ENCODE measurements at places on chromosomes 4 and X.

DNA sequence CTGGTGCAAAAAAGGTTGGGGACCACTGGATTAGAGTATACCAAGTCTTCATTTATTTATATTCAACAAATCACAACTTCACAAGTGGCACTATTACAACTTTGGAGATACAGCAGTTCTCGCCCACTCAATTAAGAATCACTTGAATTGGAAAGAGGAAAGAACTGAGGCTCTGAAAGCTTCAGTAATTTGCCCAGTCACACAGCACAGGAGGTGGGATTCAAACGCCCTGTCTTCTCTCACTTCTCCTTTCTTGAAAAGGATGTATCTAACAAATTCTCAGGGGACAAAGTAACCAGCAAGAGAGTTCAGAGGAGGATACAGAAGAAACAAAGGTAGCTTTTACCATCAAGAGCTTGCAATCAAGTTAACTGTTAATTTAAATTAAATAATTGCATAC, 12.4 kb downstream of the SMIM14 start:
- no peak for DNase-seq

- no peak for DNase-seq
Observed at GRCh38 chr4:106652095-106652494, 283.5 kb upstream of the GIMD1 start.

GRCh38 chr4:118834960-118835569, 861 bp downstream of the SEC24D start:
- peak; percentile 69 for DNase-seq

- DNase-seq = peak; percentile 34
Observed at GRCh38 chr4:184475096-184475461, 729 bp upstream of the IRF2 start.

- no peak for DNase-seq
Observed at GRCh38 chrX:29531336-29531735, 684.0 kb upstream of the MAGEB2 start.

GRCh38 chrX:14936561-14936960, 63.3 kb downstream of the MOSPD2 start:
- peak; percentile 69 for DNase-seq

GRCh38 chrX:10831716-10832502, 211.5 kb upstream of the MID1 start:
- DNase-seq = peak; percentile 16

DNA sequence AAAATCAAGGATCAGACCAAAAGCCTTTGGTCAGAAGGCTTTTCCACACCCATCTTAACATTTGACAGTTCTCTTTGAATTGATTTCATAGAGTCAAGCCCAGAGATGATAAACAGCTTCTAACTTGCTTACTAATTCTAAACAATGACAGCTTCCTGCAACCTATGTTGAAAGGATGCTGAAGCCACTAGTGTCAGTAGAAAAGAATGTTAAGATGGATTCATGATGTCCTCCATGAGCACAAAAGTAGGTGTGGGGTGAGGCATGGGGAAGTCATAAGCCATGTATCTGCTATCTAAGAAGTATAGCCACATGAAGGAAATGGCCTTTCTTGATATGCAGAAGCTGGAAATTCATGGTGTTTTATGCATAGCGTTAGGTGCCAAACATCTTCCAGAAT, 269.3 kb downstream of the DHX15 start:
- DNase-seq = no peak

DNA sequence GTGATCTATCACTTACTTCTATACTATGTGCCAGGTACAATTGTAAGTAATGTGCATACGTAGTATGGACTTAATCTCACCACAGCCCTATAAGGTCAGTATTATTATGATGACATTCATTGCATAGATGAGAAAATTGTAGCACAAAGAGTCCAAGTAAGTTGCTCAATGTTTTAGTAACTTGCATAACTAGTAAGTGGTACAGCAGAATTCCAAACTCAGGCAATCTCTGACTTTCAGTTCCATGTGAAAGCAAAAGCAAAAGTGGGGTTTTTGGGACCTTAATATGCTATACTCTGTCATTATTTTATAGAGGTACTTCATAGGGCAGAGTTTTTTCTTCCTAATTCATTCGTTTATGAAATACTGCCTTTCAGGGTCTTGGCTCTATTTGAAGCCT, 188.8 kb upstream of the VEGFC start:
- no peak for DNase-seq

DNA sequence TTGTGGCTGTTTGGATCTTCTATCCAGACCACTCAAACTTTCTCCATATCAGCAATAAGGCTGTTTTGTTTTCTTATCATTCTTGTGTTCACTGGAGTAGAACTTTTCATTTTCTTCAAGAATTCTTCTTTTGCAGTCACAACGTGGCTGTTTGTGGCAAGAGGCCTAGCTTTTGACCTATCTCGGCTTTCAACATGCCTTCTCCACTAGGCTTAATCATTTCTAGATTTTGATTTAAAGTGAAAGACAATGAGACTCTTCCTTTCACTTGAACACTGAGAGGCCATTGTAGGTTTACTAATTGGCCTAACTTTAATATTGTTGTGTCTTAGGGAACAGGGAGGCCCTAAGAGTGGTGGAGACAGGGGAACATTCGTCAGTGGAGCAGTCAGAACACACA, 19.1 kb downstream of the FGF2 start:
- DNase-seq = no peak

GRCh38 chrX:64427281-64427680, 32.0 kb upstream of the MTMR8 start:
- DNase-seq = no peak

- DNase-seq = peak; percentile 68
Observed at GRCh38 chr4:56026596-56026995, 77.9 kb downstream of the CEP135 start.

DNA sequence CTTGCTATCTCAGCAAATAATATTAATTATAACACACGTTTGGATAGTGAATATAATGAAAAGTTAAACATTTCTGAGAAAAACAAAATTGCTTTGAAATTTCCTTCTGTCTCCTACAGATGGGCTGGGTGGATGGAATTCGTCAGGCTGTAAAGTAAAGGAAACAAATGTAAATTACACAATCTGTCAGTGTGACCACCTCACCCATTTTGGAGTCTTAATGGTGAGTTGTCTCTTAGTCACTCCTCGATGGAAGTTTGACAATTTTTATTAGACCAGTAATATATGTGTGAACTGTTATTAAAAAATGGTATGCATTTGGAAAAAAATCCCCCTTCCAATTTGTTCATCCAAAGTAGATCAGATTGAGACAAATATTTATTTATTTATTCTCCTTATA, 92.5 kb upstream of the BRS3 start:
- DNase-seq = peak; percentile 89

- no peak for DNase-seq
Observed at GRCh38 chr4:158704274-158704673, 18.9 kb downstream of the PPID start.

- peak; percentile 73 for DNase-seq
Observed at GRCh38 chrX:40120838-40121580, 23.3 kb upstream of the BCOR start.

DNA sequence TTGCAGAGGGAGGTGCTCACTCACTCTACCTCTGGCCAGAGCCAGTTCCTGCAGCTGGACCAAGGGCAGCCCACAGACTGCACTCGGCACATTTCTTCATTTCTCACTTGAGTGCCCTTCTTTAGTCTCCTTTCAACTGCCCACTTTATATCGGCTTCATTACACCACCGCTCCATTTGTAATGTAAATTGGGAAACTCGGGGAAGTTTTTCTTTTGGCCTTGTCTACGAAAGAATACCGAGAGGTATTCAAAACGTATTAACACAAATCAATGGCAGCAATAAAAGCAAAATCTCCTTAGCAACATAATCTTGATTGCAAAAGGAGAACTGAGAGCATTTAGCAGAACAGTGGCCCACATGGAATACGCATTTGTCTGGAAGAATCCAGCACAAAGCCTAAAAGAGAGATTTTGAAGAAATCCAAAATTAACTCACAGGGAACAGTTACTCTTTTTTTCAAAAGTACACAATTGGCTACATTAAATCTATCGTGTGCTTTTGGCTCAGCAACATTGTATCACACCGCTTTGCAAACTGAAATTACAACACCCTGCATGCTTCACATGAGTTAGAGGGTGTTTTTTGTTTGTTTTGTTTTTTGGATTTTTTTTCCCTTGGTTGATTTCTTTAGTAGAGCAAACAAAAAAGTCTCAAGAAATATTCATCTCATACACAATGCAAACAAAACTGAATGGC, 62.6 kb downstream of the CHIC2 start:
- DNase-seq = no peak

DNA sequence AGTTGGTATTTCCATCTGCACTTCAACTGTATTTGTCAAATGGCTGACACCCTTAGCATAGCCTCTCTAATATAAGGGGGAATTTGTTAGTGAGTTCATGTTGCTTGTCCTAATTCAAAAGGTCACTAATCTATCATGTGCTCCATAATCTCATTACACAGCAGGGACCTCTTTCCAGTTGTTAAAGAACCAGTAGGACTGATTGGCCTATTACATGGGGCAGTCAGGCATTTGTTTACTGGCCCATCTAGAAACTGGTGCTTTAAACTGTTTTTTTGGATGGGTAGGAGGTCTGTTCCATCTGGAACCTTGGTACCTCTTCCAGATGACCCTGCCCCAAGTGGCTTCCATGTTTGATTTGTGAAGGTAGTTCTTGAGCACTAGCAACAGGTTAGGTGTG, 11.4 kb downstream of the ANK2 start:
- DNase-seq = no peak

DNA sequence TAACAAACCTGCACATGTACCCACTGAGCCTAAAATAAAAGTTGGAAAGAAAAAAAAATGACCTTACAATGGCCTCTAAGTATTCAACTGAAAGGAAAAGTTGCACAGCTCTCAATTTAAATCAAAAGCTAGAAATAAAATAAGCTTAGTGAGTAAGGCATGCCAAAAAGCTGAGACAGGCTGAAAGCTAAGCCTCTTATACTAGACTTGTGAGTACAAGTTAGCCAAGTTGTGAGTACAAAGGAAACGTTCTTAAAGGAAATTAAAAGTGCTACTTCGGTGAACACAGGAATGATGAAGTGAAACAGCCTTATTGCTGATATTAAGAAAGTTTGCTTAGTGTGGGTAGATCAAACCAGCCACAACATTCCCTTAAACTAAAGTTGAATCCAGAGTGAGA, 707.9 kb upstream of the PITX2 start:
- no peak for DNase-seq

GRCh38 chr4:42473071-42473684, 75.9 kb downstream of the SHISA3 start:
- DNase-seq = no peak

- no peak for DNase-seq
Observed at GRCh38 chr4:73576381-73576780, 43.9 kb downstream of the RASSF6 start.

- no peak for DNase-seq
Observed at GRCh38 chr4:104519588-104519987, 24.9 kb upstream of the CXXC4 start.

DNA sequence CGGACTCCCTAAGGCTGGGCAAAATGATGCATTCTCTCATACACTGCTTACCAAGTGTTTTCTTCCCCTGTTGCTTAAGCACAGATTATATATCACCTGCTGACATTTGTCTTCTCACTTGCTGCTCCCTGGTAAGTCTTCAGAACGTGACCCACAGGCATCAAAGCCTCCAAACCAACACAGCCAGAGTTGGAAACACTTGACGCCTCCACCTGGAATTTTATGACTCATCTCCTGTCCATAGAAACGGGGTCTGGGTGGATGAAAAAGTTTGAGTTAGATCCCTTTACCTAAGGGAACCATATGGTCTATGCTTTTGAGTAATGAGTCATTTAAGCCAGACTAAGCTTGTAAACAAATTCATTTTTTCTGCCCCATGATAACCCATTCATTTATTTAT, 251.6 kb downstream of the USP46 start:
- peak; percentile 73 for DNase-seq

DNA sequence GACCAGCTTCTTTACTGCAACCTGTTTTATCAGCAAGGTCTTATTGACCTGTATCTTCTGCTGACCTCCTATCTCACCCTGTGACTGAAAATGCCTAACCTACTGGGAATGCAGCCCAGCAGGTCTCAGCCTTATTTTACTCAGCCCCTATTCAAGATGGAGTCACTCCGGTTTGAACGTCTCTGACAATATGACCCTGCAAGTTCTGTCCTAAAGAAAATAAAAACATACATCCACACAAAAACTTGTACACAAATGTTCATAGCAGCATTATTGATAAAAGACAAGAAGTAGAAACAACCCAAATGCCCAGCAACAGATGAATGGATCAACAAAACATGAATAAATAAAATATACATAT, 59.5 kb upstream of the FAM9C start:
- DNase-seq = no peak

DNA sequence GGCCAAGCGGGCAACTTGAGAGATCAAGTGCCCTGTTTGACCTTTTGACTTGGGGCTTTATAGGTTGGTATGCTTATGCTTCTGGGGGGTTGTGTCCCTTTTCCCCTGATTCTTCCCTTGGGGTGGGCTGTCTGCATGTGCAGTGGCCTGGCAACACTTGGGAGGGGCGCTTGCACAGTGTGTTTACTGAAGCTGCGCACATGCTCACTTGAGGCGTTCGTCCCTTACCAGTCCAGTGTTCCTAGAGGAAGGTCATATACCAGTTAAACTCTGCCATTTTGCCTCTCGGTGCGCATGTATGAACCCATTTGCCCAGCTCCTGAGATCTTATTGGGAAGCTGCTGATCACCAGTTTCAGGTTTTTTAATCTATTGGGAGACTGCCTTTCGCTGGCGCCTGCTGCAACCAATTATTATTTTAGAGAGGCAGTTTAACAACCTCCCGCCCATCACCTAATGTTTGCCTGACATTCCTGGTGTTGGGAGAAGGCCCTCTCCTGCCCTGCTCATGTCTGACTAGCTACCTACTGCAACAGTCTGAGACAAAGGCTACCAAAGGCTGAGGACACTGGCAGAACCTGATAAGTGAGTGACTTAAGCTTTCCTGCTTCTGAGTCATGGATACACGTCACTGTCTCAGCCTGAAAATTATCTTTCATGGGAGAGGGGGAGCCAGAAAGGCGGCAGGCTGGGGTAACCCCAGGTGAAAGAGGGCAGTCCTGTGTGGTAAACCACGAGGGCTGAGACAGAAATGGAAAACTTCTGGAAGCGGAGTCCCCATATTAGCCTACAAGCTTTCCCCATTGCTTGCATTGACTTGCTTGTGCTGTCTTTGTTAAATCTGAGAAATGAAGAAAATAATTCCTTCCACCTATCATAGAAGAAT, 97.6 kb downstream of the CPE start:
- peak; percentile 75 for DNase-seq

- DNase-seq = peak; percentile 44
Observed at GRCh38 chrX:113929004-113929403, 654.9 kb upstream of the HTR2C start.

DNA sequence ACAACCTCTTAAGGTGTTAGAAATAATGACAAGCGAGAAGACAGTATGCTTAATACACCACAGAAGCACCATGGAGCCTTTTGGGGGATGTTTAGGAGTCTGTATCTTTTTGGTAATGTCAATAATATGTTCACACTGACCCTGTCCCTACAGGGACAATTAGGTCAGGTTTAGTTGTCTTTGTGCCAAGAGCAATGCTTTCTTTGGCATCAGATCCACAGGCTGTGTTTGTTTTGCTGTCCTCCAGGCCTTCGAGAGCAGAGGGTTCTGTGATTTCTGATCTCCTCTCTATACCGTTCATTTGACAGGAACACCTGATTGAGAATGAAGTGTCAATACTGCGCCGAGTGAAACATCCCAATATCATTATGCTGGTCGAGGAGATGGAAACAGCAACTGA, 153.8 kb downstream of the DCLK2 start:
- DNase-seq = no peak

Measured in PC-3 (cell line).